ENCODE measurements at places on chromosomes 4 and X.

DNA sequence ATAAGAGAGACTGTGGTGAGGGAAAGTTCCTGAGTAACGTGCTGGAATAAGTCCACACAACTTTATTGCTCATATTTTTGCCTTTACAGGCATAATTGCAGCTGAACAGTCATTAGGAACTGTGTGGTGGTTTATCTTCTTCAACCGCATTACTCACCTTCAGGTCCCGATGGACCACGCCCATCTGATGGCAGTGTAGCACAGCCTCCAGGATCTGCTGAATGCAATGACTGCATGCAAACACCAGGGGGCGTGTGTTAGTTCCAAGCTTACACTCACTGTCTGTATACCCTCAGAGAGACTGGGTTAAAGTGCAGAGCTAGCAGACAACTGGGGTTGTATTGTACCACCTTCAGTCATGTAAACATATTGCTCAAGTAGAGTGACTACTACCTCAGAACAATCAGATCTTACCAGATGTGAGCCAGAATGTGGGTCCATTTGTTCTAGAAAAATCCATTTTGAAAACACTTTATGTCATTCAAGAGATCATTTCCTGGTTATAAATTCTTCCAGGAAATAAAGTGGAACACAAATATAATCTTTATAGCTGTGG is 214.0 kb downstream of the CAMK2D start:
- peak; percentile 97 for DNase-seq

- DNase-seq = no peak
Observed at GRCh38 chr4:184351560-184352451, 122.5 kb downstream of the IRF2 start.

DNA sequence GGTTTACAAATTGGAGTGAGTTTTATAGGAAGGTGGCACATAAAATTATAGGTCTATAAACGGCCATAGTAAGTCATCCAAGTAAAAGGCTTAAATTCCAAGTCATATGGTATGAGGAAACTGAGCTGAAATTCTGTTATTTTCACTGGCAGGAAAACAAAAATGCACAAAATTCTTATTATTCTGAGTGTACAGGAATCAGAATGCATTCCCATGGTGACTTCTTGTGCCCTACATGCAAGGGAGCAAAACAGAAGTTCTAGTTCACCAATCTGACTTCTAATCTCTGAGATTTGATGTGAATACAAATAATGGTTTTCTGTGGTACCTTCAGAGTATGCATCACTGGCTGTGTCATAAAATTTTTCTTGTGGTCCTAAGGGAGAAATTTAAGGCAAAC is 102.9 kb downstream of the CLCN4 start:
- DNase-seq = peak; percentile 67

GRCh38 chr4:37452952-37453280 is 208.4 kb downstream of the NWD2 start:
- peak; percentile 53 for DNase-seq

DNA sequence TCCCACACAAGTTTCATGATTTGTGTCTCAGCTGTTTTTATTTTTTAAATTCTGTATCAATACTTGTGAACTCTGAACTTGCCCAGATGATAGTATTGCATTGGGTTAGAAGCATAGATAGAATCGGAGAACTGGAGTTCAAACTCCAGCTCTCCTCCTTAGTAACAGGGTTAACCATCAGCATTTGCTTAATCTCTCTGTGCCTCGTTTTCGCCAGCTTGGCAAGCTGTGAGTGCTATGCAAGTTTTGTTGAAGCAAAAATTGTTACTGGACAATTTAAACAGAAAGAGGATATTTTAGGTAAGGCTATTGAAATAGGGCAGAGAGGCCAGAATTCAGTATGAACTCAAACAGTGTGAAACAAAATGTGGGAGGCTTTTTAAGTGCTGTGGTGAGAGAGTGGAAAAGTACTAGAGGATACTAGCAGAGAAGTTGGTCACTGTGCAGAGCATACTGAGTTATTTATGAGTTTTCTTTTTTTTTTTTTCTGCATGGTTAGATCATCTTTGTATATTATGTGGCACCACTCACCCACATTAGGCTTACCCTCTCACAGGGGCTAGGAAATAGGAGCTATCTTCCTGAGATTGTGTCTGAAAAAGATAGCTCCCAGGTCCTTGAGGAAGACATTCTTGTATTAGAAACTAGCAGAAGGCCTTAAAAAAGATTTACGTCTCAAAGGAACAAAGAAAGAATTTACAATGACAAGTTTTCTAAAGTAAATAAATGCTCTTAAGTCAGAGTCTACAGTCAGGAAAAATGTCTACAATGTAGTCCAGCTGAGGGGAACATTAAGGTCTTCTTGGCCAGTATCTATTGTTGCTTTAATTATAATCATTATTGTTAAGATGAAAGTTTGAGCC is 1126.6 kb downstream of the FAT4 start:
- no peak for DNase-seq

GRCh38 chr4:7332216-7333023 is 102.3 kb downstream of the PSAPL1 start:
- DNase-seq = peak; percentile 83
